ENCODE measurements at places on chromosomes 3 and 15.

GRCh38 chr3:12854565-12854964, 13.2 kb upstream of the RPL32 start:
- DNase-seq, result no peak

- DNase-seq, result no peak
Observed at GRCh38 chr3:174547801-174548435, 311.2 kb upstream of the NAALADL2 start.

DNA sequence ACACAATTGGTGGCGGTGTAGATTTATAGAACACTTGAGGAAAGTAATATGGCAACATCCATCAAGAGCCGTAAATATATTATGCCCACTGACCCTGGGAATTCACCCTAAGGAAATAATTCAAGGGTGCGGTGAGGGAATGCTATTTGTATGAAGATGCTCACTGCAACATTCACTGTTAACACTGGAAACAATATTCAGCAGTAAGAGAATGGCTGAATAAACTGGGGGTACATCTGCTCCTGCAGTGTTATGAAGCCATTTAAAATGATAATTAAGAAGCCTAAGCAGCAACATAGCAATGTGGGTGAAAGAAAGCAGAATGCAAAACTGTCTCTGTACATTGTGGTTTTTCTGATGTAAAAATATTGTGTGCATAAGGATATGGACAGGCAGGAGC, 87.6 kb downstream of the RAB11A start:
- no peak for DNase-seq

DNA sequence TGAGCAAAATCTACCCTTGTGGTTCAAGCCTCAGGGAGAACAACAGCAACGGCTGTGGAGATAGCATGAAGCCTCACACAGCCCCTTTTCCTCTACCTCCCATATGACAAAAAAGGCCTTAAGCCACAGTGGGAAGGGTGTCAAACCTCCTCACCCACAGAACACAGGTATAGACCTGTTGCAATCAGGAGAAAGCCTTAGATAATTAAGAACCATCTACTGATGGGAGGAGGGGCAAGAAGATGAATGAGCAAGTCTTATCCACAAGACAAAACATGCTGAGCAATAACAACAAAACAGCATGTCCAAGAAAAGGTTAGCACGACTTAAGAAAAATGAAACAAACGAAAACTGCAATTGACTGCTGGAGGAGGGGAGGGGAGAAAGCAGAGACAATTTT, 272.9 kb upstream of the BCHE start:
- DNase-seq, result no peak

DNA sequence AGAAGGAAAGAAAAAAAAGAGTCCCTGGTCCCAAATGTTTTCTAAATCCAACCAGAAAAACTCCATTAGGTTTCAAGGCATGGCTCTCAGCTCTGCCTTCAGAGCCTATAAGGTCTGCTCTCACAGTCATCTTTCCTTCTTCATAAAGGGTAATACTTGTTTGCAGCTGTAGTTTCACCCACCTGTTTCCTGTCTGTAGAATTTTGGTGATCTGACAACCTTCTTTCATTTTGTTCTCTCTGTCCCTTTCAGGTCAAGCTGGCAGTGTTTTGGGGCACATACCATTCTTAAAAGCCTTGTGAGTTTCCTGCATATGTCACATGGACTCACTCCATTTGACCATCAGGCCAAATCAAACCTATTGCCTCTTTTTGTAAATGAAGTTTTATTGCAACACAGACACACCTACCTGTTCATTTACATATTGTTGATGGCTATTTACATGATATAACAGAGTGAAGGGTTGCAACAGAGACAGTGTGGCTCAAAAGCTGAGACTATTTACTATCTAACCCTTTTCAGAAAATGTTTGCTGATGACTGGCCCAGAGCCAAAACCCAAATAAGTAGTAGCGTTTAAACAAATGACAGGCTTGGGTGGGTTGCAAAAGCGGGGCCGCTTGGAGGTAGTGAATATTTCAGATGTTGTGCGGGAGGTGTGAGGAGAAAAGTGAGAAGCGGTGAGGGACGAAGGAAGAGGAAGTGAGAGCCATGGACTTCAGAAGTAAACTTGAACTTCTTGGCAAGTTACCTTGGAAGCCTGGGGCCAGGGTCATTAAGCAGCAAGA, 292.7 kb upstream of the PROK2 start:
- DNase-seq, result no peak

Measured in stimulated activated CD4-positive, alpha-beta T cell treated with anti-CD3 and anti-CD28 coated beads, Interleukin-15, amount 100 ng/mL, for 48 hours (primary cell).